ENCODE measurements at places on chromosomes 1 and 21.

DNA sequence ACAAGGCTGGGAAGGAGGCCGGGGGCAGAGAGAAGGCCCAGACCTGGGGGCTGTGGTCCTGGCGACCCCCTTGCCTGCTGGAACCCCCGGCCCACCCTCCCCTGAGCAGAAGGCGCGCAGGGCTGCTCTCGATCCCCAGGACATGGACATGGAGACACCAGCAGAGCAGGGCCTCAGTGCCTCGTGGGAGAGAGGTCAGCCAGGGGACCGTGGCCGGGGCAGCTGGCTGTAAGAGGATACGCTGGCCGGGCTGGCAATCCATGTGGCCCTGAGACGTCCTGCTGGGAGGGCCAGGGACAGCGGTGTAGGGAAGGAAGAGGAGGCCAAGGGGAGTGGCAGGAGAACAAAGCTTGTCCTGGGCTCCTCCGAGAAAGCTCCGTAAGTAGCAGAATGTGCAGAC is 132.2 kb downstream of the CASZ1 start:
- no peak for DNase-seq

DNA sequence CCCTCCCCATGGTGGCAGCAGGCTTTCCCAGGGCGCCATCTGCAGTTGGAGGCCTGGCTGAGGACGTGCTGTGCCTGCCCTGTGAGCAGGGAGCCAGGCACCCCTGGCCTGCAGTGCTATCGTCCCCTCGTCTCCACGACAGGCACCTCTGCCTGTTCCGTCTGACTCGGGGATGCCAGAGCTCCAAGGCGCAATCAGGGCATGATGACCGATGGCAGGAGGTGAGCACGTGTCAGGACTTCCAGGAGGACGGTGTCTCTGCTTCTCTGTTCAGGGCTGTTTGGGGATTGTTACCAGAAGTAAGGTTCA is 125.2 kb downstream of the PCBP3 start:
- no peak for DNase-seq

DNA sequence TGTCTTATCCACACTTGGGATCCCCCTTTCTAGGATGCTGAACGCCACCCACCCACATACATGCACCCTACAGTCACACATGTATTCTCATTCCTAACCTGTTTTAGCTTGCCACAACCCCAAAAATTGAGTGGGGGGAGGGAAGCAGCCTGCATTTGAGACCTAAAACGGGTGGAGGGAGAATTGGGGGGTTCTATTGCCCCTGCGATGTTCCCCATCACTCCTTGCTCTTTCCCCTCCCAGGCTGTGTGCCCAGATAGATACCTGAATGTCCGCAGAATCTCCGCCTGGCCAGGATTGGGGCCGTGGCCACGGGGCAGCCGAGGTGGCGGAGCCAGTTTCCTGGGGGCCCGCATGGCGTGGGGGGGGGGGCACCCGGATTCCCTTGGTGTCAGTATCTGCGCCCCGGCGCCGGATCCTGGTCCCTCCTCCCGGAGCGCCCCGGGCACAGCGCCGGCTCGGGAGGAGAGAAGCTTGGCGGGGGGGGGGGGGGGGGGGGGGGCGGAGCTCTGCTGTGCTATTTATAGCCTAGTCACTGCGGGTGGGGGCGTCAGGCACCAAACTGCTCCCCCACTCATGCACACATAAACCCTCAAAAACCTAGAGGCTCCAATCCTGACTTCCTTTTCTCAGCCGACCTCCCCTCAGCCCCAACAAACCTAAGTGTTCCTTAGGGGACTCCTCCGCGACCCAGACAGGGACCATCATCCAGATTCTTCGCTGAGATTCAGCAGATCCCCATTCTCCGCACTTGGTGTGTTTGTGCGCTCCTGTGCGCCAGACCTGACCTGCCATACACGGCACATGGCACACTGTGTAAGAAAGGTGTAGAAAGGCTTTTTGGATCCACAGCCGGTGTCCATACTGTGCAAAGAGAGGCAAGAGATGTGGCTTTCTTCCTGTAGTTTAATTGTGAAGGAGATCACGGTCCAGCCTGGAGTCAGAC is 1.9 kb downstream of the ANKRD34A start:
- DNase-seq, result no peak

DNA sequence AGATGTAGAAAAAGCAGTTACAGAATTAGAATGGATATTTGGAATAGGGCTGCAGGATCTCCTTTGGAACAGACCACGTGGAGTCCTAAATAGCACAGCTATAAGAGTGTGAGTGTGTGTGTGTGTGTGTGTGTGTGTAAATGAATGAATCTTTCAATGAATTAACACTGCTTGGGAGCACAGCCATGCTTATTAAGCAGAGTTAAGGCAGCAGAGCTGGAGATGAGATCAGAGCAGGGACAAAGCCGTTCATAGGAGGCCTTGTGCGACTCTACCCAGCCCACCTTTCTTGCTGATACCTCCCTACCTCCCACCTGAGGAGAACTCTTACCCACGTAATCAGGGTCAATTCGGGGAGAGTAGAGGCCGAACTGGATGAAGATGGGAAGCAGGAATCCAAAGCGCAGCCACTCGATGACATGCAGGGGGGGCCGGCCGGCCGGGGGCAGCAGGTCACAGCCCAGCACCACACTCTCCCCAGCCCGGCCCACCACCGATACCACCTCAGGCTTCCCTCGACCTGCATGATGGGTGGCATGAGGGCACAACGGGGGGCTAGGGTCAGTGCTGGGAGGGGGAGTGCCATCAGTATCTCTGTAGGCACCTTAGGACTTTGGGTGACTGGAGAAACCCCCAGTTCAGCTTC is 2.7 kb downstream of the IGSF9 start:
- DNase-seq, result no peak

DNA sequence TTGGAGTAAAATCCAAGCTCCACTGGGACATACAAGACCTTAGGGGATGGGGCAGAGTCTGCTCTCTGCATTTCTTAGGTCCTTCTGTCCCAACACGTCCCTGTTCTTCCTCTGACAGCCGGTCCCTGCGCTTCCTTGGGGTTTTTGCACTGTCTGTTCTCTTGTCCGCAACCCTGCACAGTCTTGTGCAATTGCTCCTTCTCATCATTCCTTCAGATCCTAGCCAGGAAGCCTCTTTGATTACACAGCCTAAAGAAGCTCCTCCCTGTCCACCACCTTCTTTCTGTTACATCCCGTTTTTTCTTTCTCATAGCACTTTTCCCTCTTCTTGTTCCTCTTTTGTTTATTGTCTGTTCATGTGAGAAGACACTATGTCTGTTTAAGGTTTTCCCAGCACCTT is 19.9 kb downstream of the ACOT11 start:
- no peak for DNase-seq

- no peak for DNase-seq
These were observed 1.2 kb downstream of the CLSPN start for GRCh38 chr1:35768350-35769187.

- no peak for DNase-seq
These were observed 384.5 kb upstream of the C1orf87 start for GRCh38 chr1:60458111-60458510.

DNA sequence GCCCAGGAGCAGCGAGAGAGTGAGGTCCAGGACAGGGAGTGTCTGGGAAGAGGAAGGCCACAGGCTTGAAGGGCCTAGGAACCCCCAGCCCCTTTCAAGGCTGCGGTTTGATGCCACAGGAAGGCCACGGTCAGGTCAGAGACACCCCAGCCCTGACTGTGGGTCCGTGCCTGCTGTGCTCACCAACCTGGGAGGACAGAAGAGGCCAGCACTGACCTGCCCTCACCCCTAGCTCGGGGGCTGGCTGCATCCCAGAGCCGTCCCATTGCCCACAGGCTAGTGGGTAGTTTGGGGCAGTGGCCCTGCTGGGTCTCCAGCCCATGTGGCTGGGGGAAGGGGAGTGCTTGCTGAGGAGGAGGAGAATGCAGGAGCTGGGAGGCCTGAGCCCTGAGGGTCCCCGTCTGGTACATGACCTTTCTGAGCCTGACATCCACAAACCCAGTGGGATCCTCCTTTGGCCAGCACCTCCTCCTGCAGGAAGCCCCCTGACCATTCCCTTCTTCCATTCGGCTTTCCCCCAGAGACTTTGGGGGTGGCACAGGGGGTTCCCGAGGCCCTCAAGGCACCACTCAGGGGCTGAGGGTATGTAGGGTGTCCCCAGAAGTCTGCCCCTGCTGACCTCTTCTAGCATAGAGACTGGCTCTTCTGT is 54.3 kb downstream of the WNT9A start:
- DNase-seq, result no peak

- DNase-seq, result no peak
These were observed 90.1 kb downstream of the TMEM53 start for GRCh38 chr1:44584167-44584566.

GRCh38 chr1:82759035-82759434 is 958.3 kb downstream of the ADGRL2 start:
- no peak for DNase-seq

- DNase-seq, result no peak
These were observed 840.6 kb downstream of the BRINP3 start for GRCh38 chr1:189637041-189637440.

DNA sequence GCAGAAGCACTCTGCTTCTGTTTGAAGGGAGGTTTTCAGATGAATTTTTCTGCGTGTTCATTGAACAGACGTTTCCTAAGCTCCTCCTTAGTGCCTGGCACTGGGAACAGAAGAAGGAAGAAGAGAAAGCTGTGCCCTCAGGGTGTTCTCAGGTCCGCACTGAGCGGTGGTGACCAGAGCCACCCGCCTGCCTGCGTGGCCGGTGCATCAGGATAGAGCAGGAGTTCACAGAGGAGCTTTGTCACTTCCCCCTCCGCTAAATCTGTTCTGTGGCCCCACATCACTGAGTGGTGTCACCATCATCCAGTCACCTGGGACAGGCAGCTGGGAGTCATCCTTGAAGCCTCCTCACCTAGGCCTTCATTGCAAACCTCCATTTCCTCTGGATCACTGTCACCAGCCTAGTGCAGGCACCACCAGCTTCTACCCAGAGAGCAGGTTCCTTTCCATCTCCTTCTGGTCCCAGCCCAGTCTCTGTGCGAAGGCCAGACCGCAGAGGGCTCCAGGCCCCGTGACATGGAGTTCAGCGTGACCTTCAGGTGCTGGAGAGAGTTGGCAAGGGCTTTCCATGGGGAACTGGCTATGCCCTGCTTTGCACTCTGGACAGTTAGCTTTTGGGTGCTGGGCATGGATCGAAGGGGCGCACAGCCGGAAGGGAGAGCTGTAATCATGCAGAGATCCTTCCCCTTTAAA is 21.7 kb downstream of the PARK7 start:
- no peak for DNase-seq

DNA sequence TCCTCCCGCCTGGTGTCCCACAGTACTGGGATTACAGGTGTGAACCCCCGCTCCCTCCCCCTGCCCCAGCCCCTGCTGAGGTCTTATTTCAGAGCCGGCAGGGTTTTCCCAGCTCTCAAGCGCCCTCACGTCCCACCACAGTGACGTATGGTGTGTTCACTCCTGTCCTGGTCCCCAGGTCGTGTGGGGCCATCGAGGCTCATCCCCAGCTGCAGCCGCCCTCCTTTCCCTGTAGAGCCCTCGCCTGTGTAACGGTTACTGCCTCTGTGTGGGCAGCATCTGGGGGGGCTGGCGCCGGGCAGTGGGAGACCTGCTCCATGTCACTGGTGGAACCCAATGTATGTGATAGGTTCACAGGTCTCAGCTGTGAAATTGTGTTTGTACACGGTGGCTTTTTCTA is 23.2 kb downstream of the SKI start:
- no peak for DNase-seq

DNA sequence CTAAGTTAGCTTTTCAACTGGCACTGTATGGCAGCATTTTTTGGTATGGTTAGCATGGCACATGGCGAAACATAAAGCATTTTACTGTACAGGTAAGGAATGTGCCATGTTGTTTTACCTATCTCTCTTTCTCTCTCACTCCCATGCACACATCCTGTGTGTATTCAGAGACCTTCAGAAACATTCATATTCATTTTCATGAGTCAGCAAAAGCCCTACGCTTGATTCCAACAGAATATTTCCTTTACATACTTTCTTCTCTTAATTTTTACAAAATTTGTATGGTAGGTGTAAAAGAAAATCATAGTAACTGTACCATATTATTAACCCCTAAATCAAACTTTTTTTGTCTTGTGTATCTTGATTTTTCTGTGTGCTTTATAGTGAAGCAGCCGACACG is 10.3 kb downstream of the SRSF11 start:
- no peak for DNase-seq

DNA sequence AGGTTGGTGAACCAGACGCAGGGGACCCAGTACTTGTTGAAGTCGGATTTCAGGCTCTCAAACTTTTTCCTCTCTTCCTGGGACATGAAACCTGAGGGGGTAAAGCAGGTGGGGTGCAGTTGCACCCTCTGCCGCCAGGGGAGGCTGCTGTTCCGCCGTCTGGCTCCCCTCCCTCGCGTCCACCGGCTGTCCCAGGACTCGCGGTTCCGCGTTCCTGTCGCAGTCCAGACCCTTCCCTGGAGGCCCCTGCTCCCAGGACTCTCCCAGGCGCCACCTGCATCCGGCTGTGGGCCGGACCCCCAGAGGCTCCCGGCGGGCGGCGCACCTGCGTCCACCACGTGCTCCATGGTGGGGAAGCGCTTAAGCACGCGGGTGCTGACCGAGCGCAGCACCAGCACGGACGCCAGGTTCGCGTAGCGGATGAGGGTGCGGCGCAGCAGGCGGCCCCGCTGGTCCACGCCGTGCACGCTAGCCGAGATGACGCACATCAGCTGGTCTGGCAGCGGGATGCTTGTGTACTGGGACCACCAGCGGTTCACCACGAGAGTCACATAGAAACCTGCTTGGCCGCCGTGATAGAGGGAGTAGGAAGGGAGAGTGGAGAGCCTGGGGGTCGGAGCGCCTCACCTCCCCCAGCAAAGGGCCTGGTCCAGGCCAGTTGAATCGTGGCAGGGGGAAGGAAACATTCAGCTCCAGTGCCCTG is 1.7 kb downstream of the BEST4 start:
- DNase-seq, result peak; percentile 60

- peak; percentile 25 for DNase-seq
These were observed 2.6 kb upstream of the PADI2 start for GRCh38 chr1:17121881-17122280.

Measured in astrocyte (in vitro differentiated cells and primary cell).